ENCODE measurements at places on chromosomes 7 and 10.

GRCh38 chr10:20363684-20364083 is 533.4 kb downstream of the NEBL start:
- no peak for DNase-seq

- DNase-seq, result no peak
Observed at GRCh38 chr10:32949221-32949678, 8.8 kb downstream of the ITGB1 start.

GRCh38 chr10:88386204-88386788 is 196.8 kb downstream of the RNLS start:
- peak; percentile 17 for DNase-seq

GRCh38 chr10:42934351-42934811 is 142.5 kb upstream of the RET start:
- DNase-seq, result no peak

DNA sequence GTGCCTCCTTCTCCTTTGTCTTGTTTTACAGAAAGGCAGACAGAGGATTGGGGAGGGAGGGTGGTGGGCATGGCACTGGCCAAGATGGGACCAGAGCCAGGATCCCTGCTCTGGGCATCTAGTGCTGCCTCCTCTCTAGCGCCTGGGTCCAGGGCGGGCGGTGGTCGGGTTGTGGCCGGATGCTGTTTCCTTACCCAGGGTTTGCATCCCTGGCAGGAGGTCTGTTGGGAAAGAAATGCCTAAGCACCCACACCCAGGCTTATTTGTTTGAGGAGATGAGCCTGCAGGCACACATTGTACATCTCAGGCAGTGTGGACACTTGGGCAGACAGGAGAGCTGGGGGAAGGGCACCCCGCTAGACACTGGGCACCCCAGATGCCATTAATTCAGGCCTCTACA is 102.3 kb upstream of the PCBD1 start:
- DNase-seq, result no peak

GRCh38 chr7:30970074-30970473 is 6.3 kb downstream of the GHRHR start:
- DNase-seq, result no peak

DNA sequence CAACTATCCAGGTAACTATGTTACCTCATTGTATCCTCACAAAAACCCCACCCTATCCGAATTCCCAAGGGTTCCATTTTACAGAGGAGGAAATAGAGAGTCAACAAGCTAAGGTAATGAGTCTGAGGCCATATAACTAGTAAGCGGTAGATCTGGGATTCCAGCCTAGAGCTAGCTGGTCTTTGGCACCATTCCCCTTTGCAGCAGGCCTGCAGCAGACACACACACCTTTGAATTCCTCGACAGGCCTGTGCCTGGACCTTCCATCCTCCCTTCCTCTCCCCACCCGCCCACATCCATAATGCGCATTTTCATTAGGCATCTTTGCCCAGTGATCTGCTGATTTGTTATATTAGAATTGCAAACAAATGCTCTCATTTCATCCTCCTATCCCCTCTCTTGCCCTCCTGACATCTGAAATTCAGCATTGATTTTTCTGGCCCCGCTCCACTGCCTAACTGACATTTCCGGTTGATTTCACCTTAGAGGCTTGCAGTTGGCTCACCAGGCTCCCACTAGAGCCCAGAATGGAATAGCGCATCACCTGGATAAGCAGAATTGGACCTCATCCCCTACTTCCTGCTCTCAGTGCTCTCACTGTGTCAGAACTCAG is 129.5 kb downstream of the PLXNA4 start:
- DNase-seq, result no peak

- no peak for DNase-seq
Observed at GRCh38 chr7:118288098-118288497, 63.6 kb downstream of the ANKRD7 start.

- no peak for DNase-seq
Observed at GRCh38 chr10:5433182-5433581, 20.8 kb downstream of the NET1 start.

- DNase-seq, result no peak
Observed at GRCh38 chr7:104967088-104967487, 46.9 kb upstream of the KMT2E start.

GRCh38 chr10:78188446-78188845 is 154.8 kb downstream of the RPS24 start:
- DNase-seq, result no peak

GRCh38 chr10:71621231-71622153 is 98.1 kb downstream of the C10orf105 start:
- DNase-seq, result no peak

DNA sequence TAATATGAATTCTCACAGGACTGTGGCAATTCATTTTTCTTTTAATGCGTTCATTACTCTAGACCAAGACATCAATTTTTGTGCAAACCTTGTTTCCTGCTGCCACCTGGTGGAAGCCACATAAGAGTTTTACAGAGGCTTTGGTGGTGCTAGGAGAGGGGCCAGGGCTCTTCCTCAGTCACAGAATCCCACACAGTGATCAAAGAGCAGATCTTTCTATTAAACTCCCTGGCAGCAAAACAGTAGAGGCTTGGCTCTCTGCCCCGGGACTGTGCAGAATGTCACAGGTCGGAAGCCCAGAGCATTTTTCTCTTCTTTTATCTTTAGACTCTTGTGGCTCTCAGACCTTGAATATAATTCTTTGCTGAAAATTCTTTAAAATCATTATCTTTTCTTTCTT is 506.4 kb upstream of the C7orf33 start:
- DNase-seq, result peak; percentile 12

DNA sequence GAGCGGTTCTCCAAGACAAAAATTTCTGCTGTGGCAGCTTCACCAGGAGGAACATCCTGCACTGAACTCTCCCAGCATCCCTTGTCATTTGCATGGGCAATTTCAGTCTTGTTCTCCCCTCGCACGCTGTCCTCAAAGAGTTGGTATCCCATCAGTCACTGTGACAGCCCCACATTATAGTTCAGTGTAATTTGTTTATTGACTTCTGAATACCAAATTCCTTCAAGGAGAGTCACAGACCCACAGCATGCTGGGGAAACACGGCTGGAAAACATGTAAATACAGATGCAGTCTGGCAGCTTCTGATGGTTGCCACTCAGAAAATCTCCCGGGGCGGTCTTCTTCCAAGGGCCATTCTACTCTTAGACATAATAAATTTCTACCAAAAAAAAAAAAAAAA is 151.0 kb upstream of the NEBL start:
- DNase-seq, result no peak

DNA sequence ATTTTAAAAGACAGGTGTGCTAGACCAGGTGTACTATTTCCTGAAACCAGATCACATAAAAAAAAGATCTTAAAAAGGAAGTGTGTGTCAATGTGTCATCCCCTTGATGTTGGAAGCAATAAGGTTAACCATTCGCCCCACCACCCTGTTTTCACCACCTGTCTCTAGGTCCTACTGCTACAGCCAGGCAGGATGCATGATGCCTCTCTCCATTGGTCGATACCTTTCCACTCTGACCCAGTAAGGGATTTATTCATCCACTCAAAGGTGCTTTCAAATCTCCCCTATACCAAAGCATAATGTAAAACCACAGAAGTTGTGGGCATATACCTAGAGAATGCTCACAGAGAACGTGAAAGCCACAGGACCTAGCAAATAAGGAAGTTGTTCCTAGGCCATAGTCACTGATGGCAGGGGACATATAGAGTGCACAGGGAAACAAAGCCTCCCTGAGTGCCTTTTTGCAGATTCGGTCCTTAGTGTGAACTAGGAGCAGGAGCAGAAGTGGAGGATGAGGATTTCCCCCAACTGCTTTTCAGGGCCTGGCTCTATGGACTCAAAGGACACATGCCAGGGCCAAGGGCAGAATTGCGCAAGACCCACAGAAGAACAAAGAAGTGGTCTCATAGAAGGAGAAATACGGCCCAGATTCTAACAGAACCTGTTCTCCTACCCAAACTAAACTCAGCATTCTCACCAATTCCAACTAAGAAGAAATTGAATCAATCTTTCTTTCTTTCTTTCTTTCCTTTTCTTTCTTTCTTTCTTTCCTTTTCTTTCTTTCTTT is 631.5 kb upstream of the NRP1 start:
- DNase-seq, result no peak

- DNase-seq, result no peak
Observed at GRCh38 chr7:38476764-38477163, 154.4 kb downstream of the AMPH start.

GRCh38 chr7:158856883-158857668 is 718 bp downstream of the DYNC2I1 start:
- no peak for DNase-seq

DNA sequence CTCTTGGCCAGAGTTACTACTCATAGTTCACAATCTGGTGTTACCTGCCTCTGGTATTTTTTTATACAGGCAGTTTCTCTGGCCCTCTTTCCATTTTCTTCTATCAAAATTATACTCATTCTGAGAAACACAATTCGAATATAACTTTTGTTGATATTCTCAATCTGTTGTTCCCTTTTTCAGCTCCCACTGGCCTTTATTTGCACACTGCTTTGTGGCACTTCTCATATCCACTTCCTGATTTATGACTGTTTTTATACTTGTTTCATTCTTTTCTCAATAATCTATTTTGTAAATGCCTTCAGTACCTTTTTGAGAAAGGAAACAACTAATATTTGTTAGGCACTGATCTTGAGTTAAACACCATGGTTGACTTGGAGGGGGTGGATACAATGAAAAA is 93.8 kb upstream of the HDAC9 start:
- DNase-seq, result no peak

DNA sequence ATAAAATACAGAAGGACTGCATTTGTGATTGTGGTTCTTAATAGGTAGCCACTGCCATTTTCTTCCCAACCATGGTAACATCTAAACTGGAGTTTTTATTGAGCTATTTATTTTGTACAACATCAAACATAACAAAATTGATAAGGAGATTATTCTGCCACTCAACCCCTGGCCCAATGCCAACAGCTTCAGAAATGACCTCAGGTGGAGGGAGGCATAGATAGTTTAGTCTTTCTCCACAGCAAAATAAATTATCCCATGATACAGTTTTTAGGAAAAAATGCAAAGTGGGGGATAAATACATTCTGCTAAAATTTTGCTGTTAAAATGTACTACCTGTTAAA is 57.6 kb downstream of the LRRTM3 start:
- DNase-seq, result no peak

GRCh38 chr10:97494863-97495506 is 3.2 kb downstream of the MMS19 start:
- no peak for DNase-seq

DNA sequence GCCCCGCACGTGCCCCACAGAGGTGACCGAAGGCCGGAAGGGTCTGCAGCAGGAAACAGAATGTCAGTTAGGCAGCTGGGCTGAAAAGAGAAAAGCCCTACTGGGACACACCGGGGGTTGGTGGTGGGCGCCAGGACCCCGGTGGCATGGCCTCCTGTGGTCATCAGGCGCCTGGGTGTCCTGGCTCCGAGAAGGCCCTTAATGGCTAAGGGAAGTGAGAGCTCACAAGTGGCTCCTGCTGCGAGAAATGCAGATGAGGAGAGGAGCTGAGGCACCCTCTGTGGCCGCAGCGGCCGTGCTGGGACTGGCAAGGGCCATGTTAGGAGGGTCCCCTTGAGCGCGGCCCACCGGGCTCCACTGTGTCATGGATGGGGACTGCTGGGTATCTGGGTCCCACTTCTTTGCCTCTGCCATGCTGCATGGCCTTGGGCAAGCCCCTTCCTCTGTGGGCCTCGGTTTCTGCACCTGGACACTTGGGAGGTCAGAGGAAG is 79.2 kb upstream of the GNA12 start:
- no peak for DNase-seq

- no peak for DNase-seq
Observed at GRCh38 chr7:32116436-32116835, 46.2 kb upstream of the PDE1C start.

GRCh38 chr10:28763471-28764170 is 86.3 kb downstream of the BAMBI start:
- no peak for DNase-seq

GRCh38 chr7:87878208-87878735 is 2.0 kb downstream of the DBF4 start:
- no peak for DNase-seq

- DNase-seq, result no peak
Observed at GRCh38 chr7:25949736-25950487, 202.1 kb upstream of the NFE2L3 start.

- no peak for DNase-seq
Observed at GRCh38 chr7:101093906-101094305, 8.6 kb downstream of the TRIM56 start.

DNA sequence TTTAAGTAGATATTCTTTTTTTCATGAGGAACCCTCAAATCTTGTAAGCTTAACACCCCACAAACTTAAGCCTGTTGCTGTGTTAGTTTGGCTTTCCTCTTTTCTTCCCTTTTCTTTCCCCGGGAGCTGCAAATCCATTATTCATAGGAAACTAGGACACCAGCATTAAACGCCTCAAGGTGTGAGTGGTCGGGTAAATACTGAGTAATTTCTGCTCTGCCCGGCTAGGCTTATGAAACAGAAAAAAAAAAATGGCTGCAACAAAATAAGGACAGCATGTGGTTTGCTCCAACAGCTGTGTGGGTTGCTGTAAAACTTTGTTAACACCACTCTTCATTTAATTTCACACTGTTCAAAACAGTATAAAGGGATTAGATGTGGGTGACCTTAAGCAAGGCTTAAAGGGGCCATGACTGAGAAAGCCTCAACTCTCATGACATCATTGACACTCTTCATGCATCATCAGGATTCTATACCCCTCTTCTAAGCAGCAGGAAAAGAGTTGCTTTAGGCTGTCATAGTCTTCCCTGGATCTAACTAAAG is 104.1 kb downstream of the AOAH start:
- no peak for DNase-seq

GRCh38 chr7:133973710-133974109 is 153.4 kb upstream of the LRGUK start:
- no peak for DNase-seq

DNA sequence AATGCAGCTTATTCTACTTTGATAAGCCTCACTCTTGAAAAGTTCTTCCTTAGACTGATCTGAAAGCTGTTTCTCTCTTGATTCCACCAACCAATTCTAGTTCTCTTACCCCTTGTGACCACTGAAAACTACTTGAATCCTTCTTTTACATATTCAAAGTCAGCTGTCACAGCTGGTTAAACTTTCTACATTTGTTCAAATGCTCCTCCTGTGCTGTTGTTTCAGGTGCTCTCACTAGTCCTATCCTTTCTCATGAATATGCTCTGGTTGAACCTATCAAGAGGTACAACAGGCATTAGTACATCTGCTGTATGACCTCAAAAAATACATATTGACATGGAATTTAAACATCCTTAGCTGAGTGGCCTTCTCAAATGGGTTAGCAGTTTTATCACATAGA is 91.5 kb downstream of the MYO3A start:
- no peak for DNase-seq

DNA sequence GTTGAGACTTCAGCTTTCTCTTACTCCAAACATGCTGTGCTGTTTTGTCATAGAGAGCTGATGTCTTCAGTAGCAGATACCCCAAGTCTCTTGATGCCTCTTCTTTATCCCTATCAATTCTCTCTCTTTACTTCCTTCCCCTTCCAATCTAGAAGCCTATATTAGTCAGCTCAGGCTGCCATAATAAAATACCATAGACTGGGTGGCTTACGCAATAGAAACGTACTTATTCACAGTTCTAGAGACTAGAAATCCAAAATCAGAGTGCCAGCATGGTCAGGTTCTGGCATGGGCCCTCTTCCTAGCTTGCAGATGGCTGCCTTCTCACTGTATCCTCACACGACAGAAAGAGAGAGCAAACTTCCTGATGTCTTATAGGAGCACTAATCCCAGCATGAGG is 9.0 kb upstream of the GARS1 start:
- no peak for DNase-seq
